NT2/D1 (cell line): ENCODE measurements at places on chromosomes 1 and 21.

- no peak for DNase-seq
These were observed 22.6 kb downstream of the PDXK start for GRCh38 chr21:43741423-43742096.

GRCh38 chr1:183632964-183633363, 2.6 kb downstream of the ARPC5 start:
- no peak for DNase-seq

- DNase-seq, result no peak
These were observed 325.9 kb upstream of the ESRRG start for GRCh38 chr1:217049081-217049480.

DNA sequence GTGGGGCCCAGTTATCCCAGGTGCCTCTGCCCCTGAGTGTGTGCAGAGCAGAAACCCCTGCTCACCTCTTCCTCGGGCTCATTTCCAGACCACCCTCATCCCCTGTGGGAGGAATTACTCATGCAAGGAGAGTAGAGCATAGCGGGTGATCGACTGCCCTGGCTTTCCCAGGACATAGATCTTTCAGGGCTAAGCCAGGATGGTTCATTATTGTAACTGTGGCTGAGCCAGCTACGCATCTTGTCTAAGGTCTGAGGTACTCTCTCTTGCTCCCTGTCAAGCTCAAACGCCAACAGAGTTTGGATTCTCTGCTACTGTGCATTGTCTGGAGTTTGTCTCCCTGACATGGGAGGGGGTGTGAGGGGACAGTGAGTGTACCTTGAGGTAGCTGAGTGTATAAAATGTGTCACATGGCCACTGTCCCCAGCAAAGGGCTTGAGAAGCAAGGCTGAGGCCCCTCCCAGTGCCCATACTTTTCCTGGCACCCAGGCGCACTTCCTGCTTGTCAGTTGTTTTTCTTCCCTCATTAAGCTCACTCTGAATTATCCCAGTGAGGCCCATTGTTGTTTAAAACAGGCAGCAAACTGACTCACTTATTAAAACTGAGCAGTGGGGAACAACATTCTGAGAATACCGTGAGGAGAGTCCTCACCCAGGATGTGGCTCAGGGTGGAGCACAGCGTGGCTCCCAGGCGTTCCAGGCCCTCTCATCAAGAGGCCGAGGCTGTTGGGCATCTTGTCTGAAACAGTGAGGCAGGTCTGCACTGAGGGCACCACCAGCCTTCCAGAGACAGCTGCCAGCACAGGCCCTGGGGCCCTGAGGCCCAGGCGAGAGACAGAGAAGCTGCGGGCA, 92.9 kb downstream of the LAMC2 start:
- DNase-seq, result peak; percentile 60

DNA sequence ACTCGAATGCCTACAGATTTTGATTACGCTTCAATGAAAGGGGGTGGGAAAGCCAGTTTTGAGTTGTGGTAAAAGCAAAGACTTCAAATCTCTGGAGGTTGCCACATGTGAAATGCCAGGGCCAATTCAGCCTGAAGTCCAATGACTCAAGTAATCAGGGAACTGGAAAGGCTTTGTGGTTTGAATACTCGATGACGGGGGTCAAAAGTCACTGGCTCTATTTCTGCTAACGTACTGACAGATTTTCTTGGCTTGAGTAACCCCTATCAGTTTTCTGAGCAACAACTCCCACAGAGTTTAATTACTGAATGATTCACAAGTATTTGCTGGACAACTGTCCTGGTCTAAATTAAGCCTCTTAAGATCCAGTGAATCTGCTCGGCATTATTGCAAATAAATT, 152.2 kb downstream of the SIPA1L2 start:
- no peak for DNase-seq

DNA sequence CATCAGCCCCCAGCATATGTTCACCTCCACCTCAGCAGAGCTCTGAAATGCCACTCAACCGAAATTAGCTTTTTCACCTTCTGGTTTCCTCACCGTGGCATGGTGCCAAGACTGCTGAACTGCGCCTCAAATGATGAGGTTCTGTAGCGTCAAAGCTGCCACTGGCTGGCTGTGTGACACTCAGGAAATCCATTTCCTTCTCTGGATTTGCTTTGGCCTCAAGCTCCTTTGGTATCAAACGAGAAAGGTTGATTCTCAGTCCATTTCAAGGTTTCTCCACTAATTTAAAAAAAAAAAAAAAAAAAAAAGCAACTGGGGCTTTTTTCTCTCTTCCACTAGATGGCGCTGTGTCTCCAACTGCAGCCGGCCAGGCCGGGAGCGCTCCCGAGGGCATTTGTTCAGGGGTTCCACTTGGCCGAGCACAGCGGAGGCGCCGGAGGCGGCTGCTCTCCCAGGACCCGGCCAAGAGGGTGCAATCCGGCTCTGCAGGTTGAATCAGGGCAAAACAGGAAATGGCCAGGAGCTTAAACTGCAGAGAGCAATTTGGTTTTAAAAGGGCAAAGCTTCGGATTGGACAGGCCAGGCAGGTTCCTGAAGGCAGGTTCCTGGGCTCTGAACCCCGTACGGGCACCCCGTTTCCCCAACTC, 26.5 kb upstream of the PLA2G2C start:
- peak; percentile 77 for DNase-seq
